ENCODE measurements at places on chromosomes 16 and 17. TPM values are rescaled to one million over a fixed set of nuclear protein-coding genes. Genes with fewer than 3 reads are reported as not detected.

The KRTAP4-6 gene
- not detected for total RNA-seq

The ACD gene
- total RNA-seq = 50.3 TPM

The BAIAP3 gene
- total RNA-seq = 0.12 TPM

The CNTNAP4 gene
- not detected for total RNA-seq

The VWA3A gene
- total RNA-seq = not detected

Data from activated naive CD8-positive, alpha-beta T cell treated with anti-CD3 and anti-CD28 coated beads for 36 hours (primary cell).